Fibroblast of skin of left biceps (primary cell): ENCODE measurements at places on chromosomes 1 and 21.

DNA sequence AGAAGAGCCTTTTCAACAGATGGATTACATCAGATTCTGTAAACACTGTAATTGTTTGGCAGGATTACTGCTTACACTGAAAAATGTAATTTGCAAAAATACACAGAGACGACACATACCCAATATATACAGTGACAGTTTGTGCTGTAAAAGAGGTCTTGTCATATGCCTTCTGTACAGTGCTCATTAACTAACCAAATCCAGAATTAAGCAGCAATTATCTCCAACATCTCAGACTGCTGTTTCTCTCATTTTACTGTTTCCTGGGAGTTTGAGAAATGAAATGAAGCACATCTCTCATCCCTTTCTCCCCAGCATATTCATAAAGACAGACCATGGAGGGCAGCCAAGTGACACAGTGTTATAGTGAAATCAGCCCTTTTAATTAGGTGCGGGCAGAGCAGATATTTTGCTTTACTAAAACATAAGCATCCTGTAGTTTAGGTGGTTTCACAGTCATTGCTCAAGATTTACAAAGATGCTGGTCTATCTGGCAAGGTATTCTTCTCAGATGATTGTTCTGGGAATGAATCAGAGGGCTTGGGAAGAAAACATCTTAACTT is 618.4 kb upstream of the USP24 start:
- peak; percentile 96 for DNase-seq

- DNase-seq: peak; percentile 67
Measured at GRCh38 chr1:240575981-240576662, 35.8 kb downstream of the GREM2 start.

DNA sequence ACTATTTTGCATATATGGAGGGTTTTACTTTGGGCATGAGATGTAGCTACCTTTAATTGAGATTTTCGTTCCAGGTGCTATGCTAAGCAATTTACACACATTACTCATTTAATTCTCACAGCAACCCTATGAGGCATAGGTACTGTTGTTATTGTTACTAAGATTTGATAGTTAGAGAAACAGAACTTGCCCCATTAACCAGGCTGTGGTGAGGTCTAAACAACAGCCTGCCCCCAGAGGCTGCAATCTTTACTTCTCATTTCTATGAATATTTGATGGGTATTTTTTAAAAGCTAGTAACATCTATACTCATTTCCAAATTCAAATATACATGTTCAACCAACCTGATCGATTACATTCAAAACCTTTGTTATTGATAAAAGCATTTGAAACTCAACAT is 155.6 kb downstream of the GALNT2 start:
- no peak for DNase-seq

- DNase-seq: no peak
Measured at GRCh38 chr1:53421208-53421607, 38.0 kb upstream of the DMRTB1 start.
